Caki2 (cell line): ENCODE measurements at places on chromosomes 6 and 20.

DNA sequence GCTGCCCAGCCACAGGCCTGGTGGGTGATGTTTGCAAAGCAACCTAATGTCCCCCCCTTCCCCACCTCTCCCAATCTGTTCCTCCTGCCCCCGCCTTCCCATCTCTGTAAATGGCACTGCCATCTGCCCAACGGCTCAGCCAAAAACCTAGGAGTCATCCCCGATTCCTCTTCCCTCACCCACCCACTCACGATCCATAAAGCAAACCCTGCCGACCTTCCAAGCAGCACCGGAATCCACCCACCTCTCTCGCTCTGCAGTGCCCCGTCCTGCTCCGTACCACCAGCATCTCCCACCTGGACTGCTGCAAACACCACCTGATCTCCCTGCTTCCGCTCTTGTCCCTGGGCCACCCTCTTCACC is 37.6 kb downstream of the SULF2 start:
- no peak for DNase-seq

- DNase-seq, result no peak
Measured at GRCh38 chr20:20089018-20089417, 36.7 kb downstream of the CFAP61 start.

DNA sequence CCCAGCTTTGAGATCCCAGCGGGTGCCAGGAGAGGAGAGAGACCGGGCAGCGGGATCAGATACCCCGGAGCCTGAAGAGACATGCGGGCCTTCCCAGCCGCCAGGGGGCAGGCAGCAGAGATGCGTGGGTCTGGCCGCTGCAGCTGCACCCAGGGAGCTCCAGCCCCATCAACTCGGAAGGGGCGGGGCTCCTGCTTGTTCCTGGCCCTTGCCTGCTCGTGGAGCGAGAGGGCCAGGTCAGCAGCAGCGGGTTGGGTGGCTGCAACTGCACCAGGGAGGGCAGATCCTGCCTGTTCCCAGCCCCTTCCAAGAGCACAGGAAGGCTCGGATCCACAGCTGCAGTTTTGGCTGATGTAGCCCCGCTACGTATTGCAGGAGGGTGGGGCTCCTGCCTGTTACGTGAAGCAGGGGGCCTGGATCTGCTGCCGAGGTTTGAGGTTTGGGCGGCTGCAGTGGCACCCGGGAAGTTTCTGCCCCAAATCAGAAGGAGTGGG is 532.8 kb downstream of the RFPL4B start:
- DNase-seq, result no peak

- DNase-seq, result peak; percentile 46
Measured at GRCh38 chr6:167892835-167893815, 66.4 kb downstream of the AFDN start.

DNA sequence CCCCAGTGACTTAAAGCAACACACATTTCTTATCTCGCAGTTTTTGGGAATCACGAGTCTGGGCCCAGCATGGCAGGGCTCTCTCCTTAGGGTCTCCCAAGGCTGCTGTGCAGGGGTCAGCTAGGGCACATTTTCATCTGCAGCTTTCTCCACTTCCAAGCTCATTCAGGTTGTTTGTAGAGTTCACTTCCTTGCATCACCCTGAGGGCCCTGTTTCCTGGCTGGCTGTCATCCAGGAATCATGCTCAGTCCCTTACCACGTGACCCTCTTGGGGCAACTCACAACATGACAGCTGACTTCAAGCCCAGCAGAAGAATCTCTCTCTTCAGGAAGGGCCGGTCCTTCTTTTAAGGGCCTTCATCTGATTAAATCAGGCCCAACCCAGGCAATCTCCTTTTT is 21.3 kb downstream of the SNAP25 start:
- DNase-seq, result no peak

DNA sequence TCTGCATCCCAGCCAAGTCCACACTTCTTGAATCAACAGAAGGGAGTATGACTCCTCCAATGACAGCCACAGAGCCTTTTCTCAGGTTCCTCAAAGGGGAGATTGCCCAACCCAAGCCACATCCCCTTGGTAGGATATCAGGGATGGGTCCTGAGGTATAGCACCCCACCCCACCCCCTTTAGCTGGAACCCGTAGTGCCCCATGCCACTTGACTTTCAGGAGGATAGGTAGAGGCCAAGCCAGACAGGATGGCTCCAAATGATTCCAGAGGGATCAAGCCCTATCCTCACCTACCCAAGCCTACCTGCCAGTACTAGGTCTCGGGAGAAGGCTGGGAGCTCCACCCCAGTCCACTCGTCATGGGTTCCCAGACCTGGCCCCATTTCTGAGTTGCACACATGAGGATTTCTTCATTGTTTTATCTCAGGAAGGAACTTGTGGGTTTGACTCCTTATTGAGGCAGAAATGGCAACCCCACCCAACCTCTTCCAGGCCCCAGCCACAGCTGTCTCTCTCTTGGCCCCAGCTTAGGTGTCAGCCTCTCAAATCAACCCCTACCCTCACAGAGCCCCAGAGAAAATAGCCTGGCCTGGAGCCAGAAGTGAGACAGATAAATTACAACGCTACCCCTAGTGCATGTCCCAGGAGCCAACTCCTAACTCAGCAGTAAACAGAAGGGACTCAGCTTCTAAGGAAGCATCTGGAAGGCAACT is 3.6 kb downstream of the CCND3 start:
- DNase-seq, result no peak

- no peak for DNase-seq
Measured at GRCh38 chr20:59788196-59788735, 145.2 kb downstream of the SYCP2 start.

DNA sequence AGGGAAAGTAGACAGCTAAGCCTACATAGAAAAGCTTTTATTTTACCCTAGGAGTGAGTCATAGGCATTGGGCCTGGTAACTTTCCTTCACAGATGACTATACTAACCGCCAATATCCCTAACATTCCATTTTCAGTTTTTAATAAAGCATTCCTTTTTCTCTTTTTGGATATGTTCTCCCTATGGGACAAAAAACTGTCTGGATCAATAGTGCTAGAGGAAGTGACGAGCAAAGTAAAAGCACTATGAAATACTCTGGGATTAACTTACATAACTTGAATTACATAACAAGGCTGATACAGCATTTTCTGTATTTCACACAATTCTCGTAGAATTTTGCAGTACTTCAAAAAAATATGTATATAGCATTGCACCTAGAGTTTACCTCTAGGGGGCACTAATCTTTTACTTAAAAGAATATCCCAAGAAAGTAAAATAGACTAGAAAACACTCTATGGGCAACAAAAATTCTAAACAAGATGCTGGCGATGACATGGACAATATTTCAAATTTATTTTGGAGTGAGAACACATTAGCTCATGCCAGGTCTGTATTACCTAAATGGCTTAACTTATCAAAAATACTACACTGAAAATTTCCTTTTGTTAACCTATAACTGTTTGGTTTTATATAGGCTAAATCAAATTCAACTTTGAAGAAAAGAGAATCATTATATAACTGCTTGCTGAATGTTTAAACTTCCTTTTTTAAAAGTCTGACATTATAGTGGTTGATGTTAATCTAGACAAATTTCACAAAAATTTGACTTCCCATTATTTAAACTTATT is 66.3 kb upstream of the DST start:
- DNase-seq, result peak; percentile 64
